ENCODE measurements at places on chromosomes 7 and 10. TPM values are rescaled to one million over a fixed set of nuclear protein-coding genes. Genes with fewer than 3 reads are reported as not detected.

DNA sequence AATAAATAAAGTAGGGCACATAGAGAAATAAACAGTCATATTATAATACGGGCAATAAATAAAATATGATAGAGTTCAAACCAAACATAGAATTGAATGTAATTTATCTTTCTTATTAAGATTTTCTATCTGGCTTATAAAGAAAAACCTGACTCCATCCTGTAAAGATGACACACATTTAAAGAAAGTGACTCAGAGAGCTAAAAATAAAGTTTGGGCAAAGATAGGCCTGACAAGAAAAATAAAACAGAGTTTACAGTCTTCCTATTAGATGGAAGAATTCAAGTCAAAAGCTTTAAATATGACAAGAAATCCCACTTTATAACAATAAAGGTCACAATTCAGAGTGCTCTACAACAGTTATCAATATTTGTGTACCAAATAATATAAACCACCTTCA is 580.6 kb downstream of the PHTF2 start:
- DNase-seq: no peak
- peaks cover 15% of the 10 kb centered on the region for H3K4me1 ChIP-seq
- no peak overlapping the region for H3K27ac ChIP-seq
- H3K27me3 ChIP-seq: no peaks in the 10 kb centered on the region
- H3K4me3 ChIP-seq: no peak overlapping the region
- H3K36me3 ChIP-seq: no peaks in the 10 kb centered on the region

- H3K4me3 ChIP-seq: no peak overlapping the region
- no peaks in the 10 kb centered on the region for H3K36me3 ChIP-seq
- no peak overlapping the region for H3K27ac ChIP-seq
- no peak for DNase-seq
- no peaks in the 10 kb centered on the region for H3K27me3 ChIP-seq
- no peaks in the 10 kb centered on the region for H3K4me1 ChIP-seq
These were observed 6.5 kb upstream of the WASL start for GRCh38 chr7:123755338-123755737.

DNA sequence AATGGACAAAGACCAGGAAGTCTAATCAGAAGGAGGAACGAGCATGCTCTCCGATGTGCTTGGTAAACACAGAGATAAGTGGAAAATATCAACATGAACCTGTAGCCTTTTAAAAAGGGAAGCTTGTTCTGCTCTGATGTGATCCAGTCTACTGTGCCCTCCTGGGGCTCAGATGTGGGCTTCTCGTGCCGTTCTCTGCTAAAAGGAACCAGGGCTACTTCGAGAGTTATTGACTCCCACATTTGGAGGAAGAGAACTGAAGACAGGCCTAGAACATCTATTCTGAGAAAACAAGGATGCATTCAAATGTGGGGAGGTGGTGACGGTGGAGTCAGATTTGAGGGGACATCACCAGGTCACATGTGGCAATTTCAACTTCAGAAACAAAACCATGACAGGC is 325.4 kb downstream of the GLRX3 start:
- H3K4me1 ChIP-seq: no peaks in the 10 kb centered on the region
- H3K36me3 ChIP-seq: no peaks in the 10 kb centered on the region
- DNase-seq: no peak
- no peaks in the 10 kb centered on the region for H3K27me3 ChIP-seq
- no peak overlapping the region for H3K4me3 ChIP-seq

- no peak overlapping the region for H3K27ac ChIP-seq
- no peaks in the 10 kb centered on the region for H3K4me1 ChIP-seq
- DNase-seq: no peak
- no peaks in the 10 kb centered on the region for H3K27me3 ChIP-seq
- H3K4me3 ChIP-seq: no peak overlapping the region
These were observed 25.5 kb upstream of the RGS10 start for GRCh38 chr10:119567978-119568377.

DNA sequence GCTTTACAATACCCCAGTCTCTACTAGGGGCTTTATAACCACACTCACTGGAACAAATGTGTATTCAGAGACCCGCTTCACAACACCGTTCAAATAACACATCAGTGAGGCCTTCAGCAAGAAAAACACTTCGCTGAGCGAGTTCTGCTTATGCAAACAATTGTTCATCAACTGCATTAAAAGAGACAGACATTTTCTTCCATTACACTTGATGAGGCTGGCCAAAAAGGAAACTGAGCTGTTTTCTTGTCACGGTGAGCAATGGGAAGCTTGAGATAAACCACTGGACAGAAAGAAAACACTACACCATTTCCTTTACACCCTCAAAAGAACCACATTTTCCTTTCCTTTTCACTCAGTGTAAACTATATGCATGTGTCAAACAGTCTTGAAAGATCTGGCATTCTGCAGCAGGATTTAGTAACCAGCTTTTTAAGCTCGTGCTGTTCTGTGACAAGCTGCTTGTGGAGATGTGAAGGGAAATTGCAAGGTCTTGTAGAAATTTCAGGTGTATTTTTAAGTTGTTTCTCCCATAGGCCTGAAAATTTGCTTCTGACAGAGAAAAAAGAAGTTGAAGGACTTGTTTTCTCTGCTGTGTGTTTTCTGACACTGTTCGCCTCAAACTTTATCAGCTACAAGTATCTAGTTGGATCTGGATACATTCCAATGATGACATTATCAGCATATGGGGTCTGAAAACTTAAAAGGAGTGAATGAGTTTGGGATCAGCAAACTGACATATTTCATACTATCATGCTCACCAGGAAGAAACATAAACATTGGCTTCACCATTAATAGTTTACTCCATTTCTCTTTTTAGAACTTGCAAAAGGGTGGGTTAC is 693.1 kb downstream of the PARD3 start:
- DNase-seq: no peak
- no peaks in the 10 kb centered on the region for H3K36me3 ChIP-seq
- H3K4me3 ChIP-seq: no peak overlapping the region
- H3K27ac ChIP-seq: no peak overlapping the region

GRCh38 chr7:1028775-1029636 is 15.3 kb upstream of the GPR146 start:
- peak; percentile 75 for DNase-seq
- H3K27me3 ChIP-seq: no peaks in the 10 kb centered on the region
- H3K27ac ChIP-seq: no peak overlapping the region
- peak overlapping the region; percentile 74 for H3K4me3 ChIP-seq
- H3K4me1 ChIP-seq: peaks cover 4% of the 10 kb centered on the region

GRCh38 chr7:135672560-135673359 is 10.4 kb downstream of the STMP1 start:
- H3K4me1 ChIP-seq: peaks cover 17% of the 10 kb centered on the region
- no peak overlapping the region for H3K4me3 ChIP-seq
- peaks cover 27% of the 10 kb centered on the region for H3K36me3 ChIP-seq
- H3K27ac ChIP-seq: no peak overlapping the region

DNA sequence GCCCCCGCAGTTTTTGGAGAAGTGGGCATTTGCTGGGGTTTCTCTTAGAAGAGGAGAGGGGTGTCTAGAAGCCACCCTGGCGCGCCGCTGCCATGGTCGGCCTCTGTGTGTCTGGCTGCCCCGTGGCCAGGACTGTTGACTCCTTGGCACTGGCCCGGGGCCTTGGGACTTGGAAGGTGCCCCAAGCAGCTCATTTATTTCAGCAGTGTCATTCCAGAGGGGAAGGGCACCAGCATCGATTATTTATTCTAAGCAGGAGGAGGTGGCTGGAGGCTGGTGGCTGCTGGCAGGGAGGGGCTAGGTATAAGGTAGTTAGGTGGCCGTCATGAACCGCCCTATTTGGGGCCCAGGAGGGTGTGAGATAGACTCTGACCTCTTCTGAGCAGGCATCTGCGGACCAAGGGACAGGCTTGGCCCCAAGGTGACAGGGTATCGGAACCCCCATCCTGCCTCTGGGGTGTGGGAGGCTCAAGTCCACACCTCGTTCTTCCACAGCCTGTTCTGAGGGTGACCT is 1.6 kb downstream of the GTF2IRD1 start:
- H3K36me3 ChIP-seq: peaks cover 8% of the 10 kb centered on the region
- H3K27me3 ChIP-seq: no peaks in the 10 kb centered on the region
- DNase-seq: no peak
- H3K4me1 ChIP-seq: peaks cover 13% of the 10 kb centered on the region

DNA sequence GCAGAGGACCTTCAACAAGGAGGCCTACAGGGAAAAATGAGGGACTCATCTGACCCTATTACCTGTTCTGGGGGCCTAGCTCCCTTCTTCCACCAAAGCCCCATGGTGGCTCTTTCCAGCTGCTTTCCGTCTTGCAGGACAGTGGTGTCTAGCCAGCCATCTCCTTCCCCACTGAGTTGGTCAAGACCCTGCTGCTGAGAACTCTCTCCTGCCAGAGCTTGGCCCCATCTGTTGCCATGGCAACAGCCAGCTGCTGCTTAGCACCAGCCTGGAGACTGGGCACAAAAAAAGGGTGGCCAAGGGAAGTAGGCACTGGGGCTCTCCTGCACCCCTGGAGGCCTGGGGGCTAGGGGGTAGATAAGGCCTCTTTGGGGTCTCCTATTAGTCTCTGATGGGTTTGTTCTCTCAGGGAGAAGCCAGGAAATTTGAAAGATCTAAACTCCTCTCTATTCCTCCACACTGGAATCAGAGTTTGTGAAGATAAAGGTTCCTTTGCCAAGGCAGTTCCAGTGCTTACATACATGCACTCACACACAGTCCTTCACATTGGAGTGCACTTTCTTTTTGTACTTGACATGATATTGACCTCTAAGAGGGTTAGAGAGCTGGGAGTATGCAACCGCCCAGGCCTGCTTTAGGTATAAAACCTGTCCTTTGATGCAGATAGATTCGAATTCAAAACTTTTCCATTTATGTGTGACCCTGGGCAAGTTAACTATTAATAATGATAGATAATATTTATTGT is 15.8 kb downstream of the TSPAN33 start:
- DNase-seq: peak; percentile 60
- no peak overlapping the region for H3K27ac ChIP-seq
- H3K27me3 ChIP-seq: no peaks in the 10 kb centered on the region

Gene SKIDA1
- total RNA-seq: 1.8 TPM

Gene SLC39A12
- not detected for total RNA-seq

Gene ELN
- 110 TPM for total RNA-seq

Gene NKX1-2
- 0.56 TPM for total RNA-seq
